ENCODE measurements at places on chromosomes 3 and 15.

- no peak for DNase-seq
Measured at GRCh38 chr15:45307230-45307924, 55.3 kb downstream of the SLC28A2 start.

DNA sequence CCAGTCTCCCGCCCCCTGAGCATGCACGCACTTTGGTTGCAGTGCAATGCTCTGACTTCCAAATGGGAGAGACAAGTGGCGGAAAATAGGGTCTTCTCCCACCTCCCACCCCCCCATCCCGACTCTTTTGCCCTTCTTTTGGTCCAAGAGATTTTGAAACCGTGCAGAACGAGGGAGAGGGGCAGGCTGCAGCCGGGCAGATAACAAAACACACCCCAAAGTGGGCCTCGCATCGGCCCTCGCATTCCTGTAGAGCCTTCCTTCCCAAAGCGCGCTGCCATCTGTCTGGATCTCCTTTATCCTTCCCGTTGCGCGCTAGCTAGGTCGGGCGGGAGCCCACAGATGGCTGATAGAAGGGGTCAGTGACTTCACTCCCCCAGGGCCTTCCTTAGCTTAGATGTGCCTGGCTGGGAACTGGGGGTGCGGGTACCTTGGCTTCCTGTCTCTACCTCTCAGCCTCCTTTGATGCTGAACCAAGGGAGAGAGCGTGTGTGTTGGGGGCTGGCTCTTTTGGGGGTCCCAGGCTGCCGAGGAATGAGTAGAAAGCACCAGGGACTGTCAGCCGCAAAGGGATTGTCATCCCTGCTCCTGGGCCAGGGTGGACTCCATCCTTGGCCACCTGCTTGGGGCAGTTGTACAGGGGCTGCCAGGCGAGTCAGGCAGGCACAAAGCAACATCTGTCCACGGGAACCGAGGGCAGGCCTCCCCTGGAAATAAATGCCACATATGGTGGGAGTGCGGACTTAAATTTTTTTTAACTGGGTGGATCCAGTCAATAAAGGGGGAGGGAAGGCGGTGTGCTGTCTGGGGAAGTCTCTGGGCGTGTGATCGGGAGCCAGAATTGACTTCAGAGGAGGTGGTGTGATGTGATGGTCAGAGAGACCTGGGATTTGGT is 1.8 kb downstream of the SMAD3 start:
- no peak for DNase-seq

DNA sequence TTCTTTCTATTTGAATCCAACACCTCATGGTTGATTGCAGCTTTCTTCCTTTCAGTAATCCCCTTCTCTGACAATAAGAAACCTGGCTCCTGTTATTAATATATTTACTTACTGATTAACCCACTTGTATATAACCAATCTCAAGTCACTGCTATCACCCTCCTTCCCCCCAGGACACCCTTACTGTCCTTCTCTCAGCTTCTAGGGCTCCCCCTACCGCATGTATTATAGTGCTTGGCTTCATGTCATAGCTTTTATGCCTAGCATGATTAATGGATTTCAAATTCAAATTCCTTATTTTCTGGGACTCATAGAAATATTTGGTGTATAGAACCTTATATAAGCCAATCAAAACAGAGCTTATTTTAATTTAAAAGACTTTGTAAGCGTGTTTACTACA is 75.7 kb upstream of the BNIP2 start:
- DNase-seq: no peak

- no peak for DNase-seq
Measured at GRCh38 chr15:78098131-78098755, 5.9 kb downstream of the SH2D7 start.

DNA sequence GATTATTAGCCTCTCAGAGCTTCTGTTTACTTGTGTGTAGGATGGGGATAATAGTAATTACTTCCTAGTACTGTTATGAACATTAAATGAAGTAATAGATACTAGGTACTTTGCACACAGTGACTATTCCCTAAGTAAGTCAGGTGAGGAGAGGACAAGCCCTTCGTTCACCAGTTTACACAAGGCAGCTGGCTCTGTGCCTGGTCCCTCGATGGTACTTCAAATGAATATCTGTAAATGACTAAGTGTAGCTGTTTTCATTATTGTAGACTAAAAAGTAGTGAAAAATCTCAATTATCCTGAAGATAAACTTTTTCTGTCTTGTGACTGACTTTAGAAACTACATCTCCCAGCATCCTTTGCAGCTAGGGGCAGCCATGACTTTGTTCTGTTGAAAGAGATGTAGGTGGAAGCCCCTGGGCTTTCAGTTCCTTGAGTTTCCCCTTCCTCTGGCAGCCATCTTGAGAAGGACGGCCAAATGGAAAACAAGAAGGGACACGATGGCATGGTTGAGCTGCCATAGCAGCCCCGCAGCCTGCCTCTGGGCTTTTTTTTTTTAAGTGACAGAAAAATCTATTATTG is 11.7 kb upstream of the WNT7A start:
- no peak for DNase-seq

GRCh38 chr3:162507397-162507796 is 1010.8 kb downstream of the OTOL1 start:
- no peak for DNase-seq

DNA sequence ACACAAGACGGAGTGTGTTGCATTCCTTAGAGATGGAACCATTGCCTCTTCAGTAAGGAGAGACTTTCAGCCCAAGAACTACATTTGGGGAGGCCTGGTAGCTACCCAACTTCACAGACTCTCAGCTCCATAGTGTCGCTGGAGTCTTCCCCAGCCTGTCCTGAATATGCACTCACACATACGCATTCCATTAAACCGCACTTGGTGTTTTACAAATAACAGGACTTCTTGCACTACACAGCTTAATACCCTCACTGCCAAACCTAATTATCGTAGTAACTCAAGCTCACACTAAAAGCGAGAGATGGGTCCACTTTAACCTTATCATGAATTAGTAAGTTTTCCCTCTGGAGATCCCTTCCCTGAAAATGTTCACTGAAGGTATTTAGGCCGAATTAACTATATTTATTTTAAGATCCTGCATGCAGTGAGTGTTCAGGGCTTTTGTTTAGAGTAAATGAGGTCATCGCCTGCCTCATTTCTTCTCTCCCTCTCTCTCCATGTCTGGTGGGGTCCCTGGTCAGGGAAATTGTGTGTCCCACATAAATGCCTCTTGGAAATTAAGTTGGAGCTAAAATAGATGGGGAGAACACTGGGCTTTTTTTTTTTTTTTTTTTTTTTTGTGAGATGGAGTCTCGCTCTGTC is 171.9 kb downstream of the FAM43A start:
- DNase-seq: no peak

- DNase-seq: no peak
Measured at GRCh38 chr3:67414740-67415139, 239.7 kb downstream of the SUCLG2 start.

DNA sequence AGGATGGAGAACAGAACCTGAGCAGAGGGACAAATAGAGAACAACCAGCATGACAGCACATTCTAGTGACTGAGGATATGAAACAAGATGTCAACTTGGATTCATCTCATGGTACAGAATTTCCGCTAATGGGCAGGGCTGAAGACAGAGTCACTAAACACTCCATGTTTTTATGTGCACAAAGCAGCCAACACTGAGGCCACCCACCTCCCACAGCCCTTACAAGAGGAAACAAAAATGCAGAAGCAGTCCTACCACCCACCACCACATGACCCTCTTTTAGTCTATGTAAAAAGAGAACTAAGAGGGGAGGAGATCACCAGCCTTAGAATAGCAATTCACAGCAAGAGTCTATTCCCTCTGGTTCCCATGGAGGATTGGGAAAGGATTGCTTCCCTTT is 131.4 kb upstream of the UBE2E2 start:
- DNase-seq: no peak

DNA sequence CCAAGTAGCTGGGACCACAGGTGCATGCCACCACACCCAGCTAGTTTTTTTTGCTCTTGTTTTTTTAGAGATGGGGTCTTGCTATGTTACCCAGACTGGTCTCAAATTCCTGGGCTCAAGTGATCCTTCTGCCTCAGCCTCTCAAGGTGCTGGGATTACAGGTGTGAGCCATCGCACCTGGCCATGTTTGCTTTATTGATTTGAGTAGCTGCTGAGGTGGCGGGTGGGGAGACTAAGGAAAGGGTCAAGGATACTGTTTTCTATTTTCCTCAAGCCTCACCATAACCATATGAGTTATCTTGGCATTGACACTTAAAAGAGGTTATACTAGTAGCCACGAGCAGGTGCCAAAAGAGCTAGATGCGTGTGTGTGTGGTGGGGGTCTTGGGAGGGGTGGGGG is 39.0 kb downstream of the CYFIP1 start:
- no peak for DNase-seq

DNA sequence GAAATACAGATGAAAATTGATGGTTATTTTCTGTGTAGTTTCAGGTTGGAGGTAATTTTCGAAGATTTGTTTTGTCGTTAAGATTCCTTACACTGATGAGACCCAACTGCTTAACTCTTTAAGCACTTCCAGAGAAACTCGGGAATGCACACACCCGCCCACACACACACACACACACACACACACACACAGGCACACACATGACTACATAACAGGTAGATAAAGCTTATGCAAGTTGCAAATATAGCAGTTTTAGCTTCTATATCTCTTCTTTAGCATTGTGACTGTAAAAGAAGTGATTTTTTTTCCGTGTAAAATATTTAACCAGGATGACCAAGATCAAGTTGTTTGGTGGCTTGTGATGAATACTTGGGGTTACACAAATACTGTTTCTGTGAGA is 294.9 kb upstream of the NR2F2 start:
- DNase-seq: no peak

DNA sequence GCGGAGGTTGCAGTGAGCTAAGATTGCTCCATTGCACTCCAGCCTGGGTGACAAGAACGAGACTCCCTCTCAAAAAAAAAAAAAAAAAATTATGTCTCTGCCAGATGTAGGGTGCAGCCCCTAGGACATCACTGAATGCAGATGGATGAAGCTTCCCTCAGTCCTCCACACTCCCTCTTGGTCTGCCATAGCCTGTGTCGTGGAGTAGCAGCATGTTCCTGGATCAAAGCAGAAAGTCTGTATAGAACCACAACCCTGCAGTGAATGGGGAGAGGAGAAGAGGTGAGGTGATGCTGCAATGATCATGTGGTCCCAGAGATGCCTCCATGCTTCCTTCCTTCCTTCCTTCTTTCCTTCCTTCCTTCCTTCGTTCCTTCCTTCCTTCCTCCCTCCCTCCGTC is 15.3 kb upstream of the LAMB2 start:
- DNase-seq: no peak

- DNase-seq: no peak
Measured at GRCh38 chr3:8345398-8345797, 156.2 kb upstream of the LMCD1 start.

- DNase-seq: no peak
Measured at GRCh38 chr15:88083811-88084760, 172.5 kb downstream of the NTRK3 start.

DNA sequence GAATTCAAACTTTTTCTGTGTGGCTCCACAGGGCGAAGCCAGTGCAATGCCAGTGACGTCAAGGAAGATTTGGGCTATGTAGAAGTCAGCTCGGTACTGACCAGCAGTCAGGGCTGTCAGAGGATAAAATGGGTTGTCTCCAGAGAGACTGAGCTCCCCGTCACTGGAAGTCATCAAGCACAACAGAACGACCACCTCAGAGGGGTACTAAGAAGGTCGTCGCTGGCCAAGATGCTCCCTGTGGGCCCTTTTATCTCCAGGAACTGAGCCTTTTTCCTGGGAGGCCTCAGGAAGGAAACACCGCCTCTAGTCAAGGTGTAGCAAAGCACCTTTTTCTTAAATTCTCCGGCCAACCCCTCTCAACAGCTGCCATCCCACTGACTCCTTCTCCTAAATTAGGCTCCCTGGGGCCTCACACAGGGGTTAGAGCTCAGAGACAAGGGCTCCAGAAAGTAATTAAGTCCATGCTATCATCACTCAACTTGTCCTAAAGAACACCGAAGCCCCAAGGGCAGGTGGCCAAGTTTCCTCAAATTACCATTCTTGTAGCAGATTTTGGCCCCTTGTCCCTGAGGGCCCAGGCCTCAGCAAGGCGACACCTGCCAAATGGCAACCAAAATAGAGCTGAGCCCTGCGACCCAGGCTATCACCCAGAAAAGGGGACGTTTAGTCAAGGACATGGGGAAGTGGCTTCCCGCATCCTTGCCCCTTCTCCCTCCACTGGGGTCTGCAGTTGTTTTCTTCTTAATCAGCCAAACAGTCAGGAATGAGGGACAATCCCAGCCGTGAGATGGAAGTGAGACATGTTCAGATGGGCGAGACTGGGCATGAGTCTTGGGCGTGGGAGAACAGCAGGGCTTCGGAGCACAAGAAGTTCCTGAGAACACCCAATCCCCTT is 48.0 kb downstream of the SSUH2 start:
- no peak for DNase-seq

DNA sequence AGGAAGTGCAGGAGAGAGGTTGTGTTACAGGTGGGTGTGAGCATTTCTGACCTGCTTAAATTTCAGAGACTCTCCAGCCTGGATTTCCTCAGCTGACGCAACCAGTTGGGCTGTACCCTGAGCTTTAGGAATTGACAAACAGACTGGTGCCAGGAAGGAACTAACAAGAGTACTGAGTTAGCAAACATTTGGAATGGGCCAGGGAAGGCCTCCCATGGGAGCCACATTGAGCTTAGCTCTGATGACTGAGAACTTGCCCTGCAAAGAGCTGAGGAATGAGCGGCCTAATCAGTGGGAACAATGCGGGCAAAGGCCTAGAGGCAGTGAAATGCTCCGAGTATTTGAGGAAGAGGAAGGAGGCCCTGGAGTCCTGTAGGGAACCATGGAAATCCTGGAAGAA is 254.2 kb downstream of the FEZF2 start:
- DNase-seq: no peak

- no peak for DNase-seq
Measured at GRCh38 chr3:177345049-177345972, 148.0 kb upstream of the TBL1XR1 start.

DNA sequence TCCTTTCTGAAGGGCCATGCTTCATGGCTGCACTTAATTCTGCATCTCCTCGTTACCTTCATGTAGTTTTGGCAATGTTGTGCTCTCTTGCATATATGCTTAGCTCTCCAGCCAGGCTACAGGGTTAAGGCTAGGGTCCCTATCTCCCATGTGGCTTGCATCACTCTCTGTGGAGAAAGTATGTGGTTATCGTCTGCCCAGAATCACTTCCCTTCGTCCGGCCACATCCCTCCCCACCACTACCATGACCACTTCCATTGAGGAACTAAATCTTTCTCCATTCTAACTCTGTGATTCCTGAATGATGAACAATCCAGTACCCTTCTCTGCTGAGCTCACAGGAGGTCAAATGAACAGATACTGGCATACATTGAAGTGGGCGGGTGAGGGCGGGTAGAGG is 34.0 kb downstream of the WWTR1 start:
- DNase-seq: no peak

DNA sequence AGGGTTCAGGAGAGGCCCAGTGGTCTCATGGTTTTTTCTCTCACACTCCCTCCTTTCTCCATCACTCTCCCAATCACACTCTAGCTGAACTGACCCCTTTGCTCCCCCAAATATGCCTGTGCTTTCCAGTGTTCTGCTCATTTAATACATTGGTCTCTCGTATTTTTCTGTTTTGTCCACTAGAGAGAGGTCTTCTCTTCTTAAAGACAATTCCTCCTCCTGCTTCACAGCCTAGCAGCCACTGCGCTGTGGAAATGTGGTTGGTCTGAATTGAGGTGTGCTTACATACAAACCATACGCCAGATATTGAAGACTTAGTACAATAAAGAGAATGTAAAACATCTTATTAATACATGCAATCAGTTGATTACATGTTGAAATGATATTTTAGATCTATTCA is 60.6 kb upstream of the XCR1 start:
- no peak for DNase-seq
